ENCODE measurements at places on chromosomes 2 and 18.

DNA sequence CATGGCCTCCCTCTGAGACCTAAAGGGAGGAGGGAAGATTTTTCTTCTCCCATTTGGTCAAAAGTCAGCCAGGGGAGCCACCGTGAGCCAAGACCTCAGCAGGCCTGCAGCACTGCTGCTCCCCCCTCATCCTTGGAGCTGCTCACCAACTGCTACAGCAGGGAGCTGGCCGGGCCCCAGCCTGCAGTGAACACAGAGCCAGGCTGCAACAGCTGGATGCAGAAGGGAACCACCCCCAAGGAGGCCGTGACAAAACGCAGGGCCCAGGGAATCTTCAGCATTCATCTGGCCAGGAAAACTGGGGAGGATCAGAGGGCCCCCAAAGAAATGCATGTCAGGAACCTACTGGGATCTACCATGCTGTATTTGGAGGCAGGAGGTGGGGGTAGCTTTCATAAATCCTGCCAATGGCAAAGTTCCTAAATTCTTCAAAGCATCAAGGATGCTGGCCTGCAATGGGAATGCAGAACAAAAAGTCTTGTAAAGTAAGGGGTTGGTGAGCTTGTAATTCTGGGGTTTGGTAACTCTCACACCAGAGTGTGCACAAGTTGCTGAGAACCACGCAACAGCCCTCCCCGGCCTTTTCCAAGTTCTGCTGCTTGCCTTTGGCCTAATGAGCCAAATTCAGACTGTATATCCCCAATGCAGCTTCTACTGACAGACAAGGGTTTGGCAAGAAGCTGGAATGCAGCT lies 61.0 kb downstream of the CACNB4 start:
- DNase-seq = no peak

DNA sequence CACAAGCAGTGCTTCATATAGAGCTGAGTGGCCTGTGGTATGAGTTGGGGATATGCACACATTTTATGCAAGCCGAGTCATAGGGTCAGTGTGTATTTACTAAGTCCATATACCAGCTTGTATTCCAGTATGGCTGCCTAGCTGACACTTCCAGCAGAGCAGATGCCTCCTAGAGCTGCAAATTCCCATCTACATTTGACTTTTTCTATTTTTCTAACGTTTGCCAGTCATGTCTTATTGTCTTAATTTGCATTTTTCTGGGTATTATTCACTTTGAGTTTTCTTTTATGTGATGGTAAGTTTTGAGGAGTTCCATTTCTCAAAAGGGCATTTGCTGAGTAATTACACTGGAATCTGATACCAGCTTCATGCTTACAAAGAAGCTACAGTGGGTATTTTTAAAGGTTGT lies 334.5 kb upstream of the CDH2 start:
- no peak for DNase-seq

- no peak for DNase-seq
Measured at GRCh38 chr2:120177001-120177621, 46.1 kb downstream of the TMEM185B start.

DNA sequence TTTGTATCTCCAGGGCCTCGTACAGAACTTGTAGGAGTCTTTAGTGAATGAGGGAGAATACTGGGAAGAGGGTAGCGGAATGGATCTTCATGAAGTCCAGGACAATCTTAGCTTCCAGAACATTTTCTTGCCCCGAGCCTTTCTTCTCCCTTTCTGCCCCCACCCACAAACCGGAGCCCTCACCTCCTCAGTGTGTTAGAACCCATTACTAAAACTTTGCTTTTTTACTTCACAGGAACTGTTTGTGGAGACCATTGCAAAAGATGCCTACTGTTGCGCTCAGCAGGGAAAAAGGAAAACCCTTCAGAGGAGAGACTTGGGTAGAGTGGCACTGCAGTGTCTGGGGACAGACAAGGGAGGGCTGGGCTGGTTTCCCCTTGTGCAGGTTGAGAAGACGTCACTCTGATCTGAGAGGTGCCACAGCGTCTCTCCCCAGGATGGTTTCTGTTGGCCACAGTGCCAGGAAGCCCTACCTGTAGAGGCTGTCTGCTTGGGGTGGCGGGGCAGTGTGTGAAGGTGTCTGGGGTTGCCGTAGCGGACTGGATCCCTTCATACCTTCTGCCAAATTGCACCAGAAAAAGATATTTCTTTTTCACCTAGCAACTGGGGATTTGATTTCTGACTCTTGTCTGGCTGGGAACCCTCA lies 786 bp downstream of the POLE4 start:
- no peak for DNase-seq

GRCh38 chr18:34709750-34710441 lies at the start of gene DTNA:
Gene DTNA, plus strand, starts transcription at chr18:34710298. Its CDS starts 45,679 bp downstream, at chr18:34755977.
- no peak for DNase-seq

DNA sequence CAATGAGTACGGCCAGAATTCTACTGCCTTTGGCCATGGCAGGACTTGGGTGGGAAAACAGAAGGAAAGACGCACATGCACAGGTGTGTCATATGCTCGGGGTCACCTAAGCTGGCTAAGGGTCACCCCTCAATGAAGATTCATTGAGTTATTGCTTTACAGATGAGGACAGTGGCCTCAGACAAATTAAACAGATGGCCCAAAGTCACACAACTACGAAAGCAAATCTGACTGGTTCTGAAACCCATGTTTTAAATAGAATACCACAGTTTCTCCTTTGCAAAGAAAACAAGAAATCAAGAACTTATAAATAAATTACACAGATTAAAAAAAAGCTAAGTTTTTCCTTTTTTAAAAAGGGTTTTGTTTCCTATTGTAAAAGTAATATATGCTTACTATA lies 70.5 kb downstream of the ID2 start:
- no peak for DNase-seq

DNA sequence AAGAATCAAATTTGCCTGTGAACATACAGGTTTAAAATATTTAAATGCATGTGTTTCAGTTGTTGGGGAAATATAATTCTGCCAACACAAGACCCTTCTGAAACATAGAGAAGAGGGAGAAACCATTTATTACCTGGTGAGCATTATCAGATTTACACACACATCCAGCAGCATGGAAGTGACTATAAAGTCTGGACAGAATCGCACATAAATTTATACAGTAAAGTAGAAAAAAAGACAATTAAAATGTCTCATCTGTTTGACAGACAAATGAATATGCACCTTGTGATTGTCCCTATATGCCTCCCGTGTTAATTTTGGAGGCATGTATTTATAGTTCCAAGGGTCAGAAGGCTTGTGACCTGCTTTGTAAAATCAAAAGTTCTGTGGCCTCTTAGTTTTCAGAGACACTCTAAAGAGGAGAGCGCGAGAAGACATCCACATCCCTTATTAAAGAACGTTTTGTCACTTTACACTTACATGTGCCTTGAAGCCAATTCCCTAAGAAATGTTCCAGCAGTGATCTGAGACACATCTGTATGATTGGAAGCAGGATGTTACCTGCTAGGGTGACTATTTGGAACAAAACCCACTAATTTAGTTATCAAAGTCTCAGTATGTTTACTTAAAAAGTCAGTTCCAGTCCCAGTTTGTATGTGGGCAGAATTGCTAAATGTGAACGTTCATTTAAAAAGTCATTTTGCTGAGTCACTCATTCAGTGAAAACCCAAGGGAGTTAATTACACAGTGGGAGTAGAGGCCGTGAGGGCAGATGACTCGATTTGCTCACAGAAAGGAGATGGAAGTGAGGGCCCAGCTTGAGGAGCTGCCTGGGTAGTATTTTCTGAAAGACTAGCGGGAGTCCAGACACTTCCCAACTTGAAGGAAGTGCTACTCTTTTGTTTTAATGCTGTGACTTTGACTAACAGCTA lies 527.6 kb upstream of the MEX3C start:
- no peak for DNase-seq

- DNase-seq = no peak
Measured at GRCh38 chr2:169050476-169051240, 18.7 kb upstream of the DHRS9 start.

DNA sequence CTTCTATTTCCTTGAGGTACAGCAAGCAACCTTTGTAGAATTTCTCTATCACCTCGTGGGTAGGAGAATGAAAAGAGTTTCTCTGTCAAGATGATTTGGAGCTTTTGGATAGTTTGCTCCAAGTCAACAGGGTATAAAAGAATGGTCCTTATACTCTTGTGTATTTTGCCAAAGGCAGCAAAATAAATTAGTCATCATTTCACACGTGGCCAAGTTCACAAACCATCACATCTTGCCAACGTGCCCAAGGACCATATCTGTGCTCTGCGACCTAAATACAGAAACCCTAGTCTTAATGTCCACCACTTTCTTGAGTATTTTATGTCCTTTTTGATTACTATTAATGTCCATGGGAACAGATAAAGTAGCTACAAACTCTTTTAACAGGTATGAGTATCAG lies 262.9 kb downstream of the AFF3 start:
- no peak for DNase-seq

DNA sequence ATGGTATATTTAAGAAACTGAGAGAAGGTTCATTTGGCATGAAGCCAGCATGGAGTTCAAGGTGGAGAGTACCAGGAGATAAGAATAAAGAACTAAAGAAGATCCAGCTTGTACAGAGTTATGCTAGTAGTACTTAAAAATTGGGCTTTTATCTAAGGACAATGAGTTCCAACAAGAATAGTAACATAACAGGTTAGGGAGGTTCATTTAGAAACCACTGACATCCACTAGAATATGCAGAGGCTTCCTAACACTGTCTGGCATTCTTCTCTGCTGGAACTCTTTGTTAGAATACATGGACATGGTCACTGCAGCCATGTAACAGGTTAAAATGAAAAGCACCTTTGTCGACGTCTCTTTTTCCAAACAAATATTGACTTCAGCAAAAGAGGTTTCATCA lies 42.6 kb upstream of the DSC1 start:
- no peak for DNase-seq

- no peak for DNase-seq
Measured at GRCh38 chr2:211946960-211947359, 591.6 kb downstream of the ERBB4 start.
